ENCODE measurements at places on chromosomes 4 and X. TPM values are rescaled to one million over a fixed set of nuclear protein-coding genes. Genes with fewer than 3 reads are reported as not detected.

Gene GLRA2
- total RNA-seq: not detected

Gene GUCY1A1
- 52.2 TPM for total RNA-seq

Gene GLUD2
- total RNA-seq: 1.4 TPM

Gene SPATA4
- 0.20 TPM for total RNA-seq

Gene GSX2
- total RNA-seq: not detected

Gene UGT2B15
- total RNA-seq: 0.11 TPM

Gene GRIA3
- 2.3 TPM for total RNA-seq

Gene PPARGC1A
- 3.7 TPM for total RNA-seq

Gene PCDH18
- 112 TPM for total RNA-seq

Gene LEF1
- 76.8 TPM for total RNA-seq

Gene RHOH
- total RNA-seq: 0.29 TPM

Gene SLC9B2
- 13.4 TPM for total RNA-seq

Gene PTPN13
- 42.9 TPM for total RNA-seq

Gene EDA2R
- total RNA-seq: 14.6 TPM

Gene SFRP2
- 27.1 TPM for total RNA-seq

Gene OCIAD2
- 72.4 TPM for total RNA-seq

Gene GAGE12J
- total RNA-seq: not detected

Gene DGKK
- 0.04 TPM for total RNA-seq

Gene CT45A10
- total RNA-seq: not detected

Gene TEX13D
- total RNA-seq: not detected

Gene LRIT3
- total RNA-seq: 0.16 TPM

Gene FHDC1
- 4.2 TPM for total RNA-seq

Measured in mesothelial cell of epicardium (in vitro differentiated cells).